ENCODE measurements at places on chromosomes 2 and 18.
A peak's percentile ranks its signal among the peaks of the same experiment; 100 is the strongest.

DNA sequence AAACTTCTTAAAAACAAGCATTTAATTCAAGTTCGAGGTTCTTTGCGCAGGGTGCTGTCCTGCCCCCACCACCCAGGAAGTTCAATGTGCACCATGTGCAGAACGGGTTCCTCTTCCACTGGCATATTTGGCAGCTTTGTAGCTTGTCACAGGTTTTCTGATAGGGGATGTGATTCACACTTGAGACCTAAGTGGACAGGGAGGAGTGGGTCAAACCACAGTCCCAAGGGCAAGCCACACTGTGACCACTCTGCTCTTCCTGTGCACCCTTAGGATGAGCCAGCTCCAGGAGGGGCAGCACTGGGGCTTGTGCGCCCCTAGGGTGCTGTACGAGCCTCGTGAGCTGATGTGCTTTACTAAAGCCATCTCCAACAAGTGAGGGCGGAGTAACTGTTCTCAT is 82.5 kb downstream of the TGFA start:
- DNase-seq, result no peak

- DNase-seq, result no peak
These were observed 297.7 kb upstream of the DOK6 start for GRCh38 chr18:69102959-69103358.

DNA sequence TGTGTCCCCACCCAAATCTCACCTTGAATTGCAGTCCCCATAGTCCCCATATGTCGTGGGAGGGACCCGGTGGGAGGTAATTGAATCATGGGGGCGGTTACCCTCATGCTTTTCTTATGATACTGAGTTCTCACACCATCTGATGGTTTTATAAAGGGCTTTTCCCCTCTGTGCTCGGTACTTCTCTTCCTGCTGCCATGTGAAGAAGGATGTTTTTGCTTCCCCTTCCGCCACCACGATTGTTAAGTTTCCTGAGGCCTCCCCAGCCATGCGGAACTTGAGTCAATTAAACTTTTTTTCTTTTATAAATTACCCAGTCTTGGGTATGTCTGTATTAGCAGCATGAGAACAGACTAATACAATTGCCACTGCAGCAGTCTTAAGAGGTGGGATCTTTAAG is 134.9 kb downstream of the LTBP1 start:
- no peak for DNase-seq

GRCh38 chr2:180910831-180911665 is 69.4 kb upstream of the UBE2E3 start:
- DNase-seq, result no peak

GRCh38 chr2:45435316-45435715 is 175.8 kb downstream of the SRBD1 start:
- no peak for DNase-seq

- no peak for DNase-seq
These were observed 48.7 kb downstream of the LYPD1 start for GRCh38 chr2:132621131-132621875.

DNA sequence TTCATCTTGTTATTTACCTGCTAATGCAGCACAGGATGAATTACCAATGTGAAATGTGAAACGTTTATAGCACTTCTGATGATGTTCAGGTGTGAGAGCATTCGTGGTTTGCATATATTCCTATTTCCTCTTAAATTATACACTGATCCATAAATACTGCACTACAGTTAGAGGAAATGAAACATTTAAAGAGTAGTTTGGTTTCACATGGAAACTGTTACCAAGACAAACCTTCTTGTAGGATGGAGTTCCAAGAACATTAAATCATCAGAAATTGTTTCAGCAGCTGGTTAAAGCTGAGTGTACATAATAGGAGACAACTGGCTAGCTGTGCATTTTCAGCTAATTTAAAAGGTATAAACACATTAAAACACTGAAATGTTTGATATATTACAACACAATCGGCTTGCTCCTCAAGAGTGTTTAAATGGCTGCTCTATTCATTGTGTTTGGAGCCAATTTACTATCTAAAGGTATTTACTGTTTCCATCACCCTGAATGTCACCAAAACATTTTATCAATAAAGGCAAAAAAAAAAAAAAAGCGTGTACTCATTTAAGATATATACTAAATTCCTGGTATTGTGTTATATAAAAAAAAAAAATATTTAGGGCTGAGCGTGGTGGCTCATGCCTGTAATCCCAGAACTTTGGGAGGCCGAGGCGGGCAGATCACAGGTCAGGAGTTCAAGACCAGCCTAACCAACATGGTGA is 100.6 kb downstream of the DYM start:
- DNase-seq, result no peak

DNA sequence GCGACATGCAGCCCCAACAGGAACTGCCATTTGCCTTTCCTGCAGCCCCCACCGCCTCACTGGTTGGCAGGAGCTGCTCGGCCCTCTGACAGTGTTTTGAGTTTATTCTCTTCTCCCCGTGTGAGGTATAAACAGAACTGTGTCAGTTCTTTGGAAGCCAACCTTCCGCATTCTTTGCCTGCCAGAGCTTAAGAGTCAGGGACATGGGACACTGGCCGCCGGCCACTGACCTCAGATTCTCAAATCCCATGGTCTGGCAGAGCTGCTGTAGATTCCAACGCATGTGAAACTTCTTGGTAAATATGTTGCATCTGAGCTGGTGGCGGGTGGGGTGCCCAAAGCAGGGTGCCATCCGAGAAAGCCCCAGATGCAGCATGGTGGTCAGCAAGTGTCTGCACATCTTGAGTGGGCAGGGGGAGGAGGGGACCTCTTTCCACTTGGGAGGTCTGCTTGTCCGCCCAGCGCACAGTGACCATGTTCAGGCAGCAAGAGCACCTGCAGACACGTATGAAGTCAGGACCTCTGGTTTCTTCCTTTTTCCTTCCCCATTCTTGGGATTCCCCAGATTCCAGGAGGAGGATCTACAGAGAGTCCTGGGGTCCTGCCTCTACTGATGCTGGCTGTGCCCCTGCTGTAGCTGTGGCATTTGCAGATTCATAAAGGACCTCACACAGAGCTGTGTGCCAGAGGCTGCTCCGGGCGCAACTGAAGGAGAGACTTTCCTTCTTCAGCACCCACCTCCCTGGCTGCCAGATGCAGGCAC is 23.8 kb downstream of the ASB18 start:
- DNase-seq, result no peak

DNA sequence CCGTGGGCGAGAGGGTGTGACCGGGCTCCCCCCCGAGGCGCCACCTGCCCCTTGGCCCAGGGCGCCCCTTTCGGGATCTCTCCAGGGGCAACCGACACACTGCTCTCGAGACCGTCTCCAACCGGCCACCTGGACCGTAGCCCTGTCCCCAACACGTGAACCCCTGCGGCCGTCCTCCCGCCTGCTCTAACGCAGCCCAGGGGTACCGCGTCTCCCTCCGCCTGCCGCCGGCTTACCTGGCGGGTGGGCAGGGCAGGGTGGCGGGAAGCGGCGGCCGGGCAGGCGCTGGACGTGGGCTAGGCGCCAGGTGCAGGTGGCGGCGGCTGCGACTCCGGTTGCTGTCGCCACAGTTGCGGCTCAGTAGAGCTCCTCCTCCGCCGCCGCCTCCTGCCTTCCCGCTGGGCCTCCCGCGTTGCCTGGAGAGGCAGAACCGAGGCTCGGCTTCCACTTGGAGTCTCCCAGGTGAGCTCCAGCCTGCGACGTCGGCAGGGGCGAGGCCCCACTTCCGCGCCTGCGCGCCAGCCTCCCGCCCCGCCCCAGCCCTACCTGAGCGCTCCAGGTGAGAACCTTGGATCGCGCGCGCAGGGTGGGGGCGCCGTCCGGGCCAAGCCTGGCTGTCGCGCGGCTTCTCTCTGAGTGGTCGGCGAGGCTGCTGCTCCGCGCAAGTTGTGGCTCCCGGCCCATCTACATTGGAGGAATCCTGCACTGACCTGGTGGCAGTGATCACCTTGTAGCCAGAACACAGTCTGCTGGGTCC is at the start of gene GALNT3:
Gene GALNT3 (minus strand): TSS at position 469 of the 757 bp plus-strand sequence. CDS start 23,547 bp downstream, outside the sequence.
- peak; percentile 63 for DNase-seq

DNA sequence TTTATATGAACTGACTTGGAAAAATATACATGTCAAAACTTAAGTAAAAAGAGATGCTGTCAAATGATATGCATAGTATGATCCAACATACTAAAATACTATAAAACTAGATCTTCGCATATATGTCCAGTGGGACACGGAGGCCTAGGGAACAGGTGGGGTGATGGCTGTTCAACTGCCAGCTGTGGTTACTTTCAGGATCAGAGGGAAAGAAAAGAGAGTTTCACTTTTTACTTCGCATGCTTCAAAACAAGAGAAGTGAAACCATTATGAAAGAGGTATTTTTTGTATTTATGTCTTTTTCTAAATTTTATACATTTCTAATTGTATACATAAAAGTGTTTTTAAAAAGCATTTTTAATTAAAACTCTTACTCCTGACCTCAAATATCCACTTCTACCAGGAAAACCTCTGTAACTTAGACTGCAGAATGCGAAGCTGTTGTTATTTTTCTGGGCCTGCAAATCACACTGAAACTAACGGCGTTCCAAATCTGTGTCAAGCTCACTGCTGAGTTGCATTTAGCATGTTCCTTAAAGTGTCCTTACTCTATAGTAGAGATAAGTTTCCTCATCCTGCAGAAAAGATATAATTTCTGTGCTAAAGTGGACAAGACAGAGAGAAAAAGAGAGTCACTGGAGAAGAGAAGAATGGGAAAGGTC is 97.8 kb upstream of the SLC35G4 start:
- DNase-seq, result no peak

GRCh38 chr2:199810422-199811171 is 40.4 kb downstream of the FTCDNL1 start:
- no peak for DNase-seq

DNA sequence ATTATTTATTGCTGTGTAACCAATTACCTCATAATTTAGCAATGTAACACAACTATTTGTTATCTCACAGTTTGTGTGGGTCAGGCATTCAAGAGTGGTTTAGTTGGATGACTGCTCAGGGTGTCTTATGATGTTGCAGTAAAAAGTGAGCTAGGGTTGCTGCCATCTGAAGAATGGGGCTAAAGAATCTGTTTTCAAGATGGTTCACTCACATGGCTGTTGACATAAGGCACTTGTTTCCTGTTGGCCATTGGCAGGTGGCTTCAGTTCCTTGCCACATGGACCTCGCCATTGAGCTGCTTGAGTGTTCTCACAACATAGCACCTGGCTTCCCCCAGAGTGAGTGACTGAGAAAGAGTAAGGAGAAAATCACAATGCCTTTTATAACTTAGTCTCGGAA is 123.2 kb downstream of the TMEM17 start:
- DNase-seq, result no peak

- no peak for DNase-seq
These were observed 445.6 kb upstream of the POU3F3 start for GRCh38 chr2:104408266-104408665.

GRCh38 chr2:121258051-121258450 is 27.0 kb downstream of the TFCP2L1 start:
- DNase-seq, result no peak

DNA sequence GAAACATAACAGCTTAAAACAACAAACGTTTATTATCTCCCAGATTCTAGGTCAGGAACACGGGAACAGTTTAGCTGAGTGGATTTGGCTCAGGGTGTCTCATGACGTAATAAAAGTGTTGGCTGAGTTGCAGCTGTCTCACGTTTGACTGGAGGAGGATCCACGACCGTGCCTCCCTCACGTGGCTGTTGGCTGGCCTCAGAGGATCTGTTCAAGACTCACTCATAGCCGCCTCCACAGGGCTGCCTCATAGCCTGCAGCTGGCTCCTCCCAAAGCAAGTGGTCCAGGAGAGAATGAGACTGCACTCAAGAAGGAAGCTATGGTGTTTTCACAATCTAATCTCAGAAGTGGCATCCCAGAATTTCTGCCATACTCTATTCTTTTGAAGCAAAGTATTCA is 167.1 kb downstream of the RPRM start:
- DNase-seq, result no peak

DNA sequence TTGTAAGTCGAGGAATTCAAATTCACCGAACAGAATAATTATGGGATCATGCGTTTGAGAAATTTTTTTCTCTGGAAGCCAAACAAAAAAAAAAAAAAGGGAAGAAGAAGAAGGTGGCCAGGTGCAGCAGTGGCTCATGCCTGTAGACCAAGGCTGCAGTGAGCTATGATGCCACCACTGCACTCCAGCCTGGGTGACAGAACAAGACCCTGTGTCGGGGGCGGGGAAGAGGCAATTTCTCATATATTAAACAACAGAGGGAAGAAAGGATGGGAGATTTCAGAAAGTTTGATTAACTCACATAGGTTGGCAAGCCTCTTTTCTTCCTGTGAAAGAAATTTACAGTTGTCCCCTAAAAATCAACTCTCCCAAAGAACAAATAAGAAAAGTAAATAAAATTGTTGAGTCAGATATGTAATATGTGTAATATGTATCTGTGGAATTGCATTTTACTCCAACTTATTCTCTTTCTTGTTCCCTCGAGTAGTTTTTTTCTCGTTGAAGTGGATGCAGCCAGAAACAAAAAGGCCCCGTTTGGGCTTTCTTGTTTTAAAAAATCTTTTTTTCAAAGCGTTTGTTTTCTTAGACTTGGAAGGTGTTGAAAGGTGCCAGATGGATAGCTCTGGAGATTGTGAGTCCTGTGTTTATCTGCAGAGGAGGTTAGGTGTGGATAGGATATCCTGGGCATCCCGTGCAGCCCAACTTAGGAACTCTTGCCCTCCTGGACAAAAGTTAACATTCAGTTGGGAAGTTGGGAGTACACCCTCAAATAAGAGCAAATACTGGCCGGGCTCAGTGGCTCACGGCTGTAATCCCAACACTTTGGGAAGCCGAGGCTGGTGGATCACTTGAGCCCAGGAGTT is 25.4 kb upstream of the FMNL2 start:
- DNase-seq, result no peak

DNA sequence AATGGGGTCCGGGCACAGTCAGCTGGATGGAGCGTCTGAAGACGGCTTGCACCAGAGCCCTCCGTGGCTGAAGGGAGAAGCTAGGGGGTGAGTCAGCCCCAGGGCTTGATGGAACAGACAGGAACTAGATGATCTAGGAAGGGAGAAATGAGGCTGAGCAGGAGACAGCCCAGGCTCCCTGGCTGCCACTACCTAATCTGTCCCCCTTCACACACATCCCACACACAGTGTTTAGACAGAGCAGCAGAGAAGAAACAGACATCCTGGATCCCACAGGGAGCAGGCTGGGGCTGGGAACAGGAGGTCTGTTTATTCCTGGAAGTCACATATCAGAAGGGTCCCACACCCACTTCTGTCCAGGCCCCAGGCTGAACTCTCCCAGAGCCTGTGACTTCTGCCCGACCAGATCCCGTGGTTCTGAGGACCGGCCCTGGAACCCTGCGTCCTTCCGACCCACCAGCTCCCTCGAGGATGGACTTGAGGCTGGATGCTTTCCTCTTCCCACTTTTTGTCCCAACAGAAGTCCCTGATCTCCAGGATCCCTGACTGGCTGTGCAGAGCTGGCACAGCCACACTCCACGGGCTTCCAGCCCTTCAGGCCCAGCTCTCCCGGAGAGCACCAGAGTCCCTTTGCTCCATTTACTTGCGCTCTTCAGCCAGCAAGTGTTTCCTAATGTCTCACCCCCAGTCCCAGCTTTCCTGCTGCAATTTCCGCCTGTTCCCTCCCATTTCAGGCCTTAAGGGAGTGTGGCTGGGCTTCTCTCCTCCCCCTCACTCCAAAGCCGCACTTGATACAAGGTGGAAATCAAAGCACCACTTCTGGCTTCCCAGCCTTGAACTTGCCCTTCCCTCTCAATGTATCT is 1.5 kb upstream of the GPBAR1 start:
- DNase-seq, result no peak

Measured in stimulated activated effector memory CD8-positive, alpha-beta T cell treated with anti-CD3 and anti-CD28 coated beads, Interleukin-12 subunit alpha, Interleukin-12 subunit beta, amount 100 ng/mL, for 72 hours (primary cell).